ENCODE measurements at places on chromosomes 1 and 21.

DNA sequence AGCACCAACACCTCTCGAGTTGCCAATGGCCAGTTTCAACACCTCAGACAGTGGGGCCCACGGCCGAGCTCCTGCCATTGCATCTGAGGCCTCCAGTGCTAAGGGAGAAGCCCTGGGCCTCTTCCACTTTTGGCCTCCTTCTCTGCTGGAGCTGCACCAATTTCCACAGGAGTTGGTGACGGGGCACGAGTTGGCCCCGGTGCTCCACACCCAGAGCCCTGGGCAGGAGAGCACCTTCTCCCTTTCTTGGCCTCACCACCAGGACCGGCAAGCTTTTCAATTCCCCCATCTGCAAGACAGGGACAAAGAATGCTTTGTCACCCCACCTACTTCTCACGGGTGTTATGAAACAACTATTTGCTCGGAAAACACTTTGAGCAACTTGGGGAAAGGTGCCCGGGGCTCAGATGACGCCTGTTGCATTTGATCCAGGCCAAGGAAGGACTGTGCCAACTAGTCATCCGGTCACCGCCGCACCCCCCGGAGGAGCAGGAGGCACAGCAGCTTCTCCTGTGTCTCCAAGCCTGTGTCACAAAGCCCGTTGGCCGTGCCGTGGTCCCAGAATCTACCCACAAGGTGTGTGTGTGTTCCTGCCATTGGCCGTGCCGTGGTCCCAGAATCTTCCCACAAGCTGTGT is 55.2 kb downstream of the TOMM20 start:
- H3K4me1 ChIP-seq: peaks cover 17% of the 10 kb centered on the region
- no peaks in the 10 kb centered on the region for H3K27me3 ChIP-seq
- no peaks in the 10 kb centered on the region for H3K36me3 ChIP-seq
- DNase-seq: no peak

DNA sequence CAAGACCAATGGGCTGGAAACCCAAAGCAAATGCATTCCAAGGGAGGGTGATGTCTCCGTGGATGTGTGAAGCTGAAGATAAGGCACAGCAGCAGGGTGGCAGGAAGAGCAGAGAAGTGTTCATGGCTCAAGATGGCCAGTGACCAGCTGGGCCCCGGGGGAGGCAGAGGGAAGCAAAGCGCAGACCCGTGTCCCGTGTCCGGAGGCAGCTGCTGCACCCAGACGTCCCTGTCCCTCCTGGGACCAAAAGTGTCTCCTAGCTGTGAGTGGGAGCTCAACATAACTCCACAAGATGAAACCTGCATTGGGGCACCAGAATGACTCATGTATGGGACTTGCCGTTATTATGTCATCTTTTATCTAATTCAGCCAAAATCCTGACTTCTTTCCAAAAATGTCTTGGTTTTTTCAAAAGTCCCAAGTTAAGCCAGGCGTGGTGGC is 118.2 kb downstream of the RIPK4 start:
- H3K27me3 ChIP-seq: no peaks in the 10 kb centered on the region
- H3K36me3 ChIP-seq: no peaks in the 10 kb centered on the region
- H3K27ac ChIP-seq: no peak overlapping the region
- no peak overlapping the region for H3K4me3 ChIP-seq
- no peaks in the 10 kb centered on the region for H3K4me1 ChIP-seq

DNA sequence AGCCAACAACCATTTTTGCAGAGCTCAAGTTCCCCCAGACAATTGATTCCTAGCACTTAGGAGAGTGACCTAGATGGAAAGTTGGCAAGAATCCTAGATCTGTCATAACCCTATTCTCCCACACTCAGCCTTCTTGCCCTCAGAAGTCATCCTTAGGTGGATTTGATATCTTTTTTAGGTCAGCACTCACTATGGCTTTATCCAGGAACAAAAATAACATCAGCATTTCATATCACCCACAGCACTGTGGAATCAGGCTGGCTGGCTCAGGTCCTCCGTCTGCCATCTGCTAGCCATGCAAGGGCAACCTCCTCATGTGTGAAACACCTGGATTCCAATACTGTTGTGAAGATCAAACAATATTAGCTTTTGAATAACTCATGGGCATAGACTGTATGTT is 6.0 kb downstream of the DPT start:
- H3K27ac ChIP-seq: no peak overlapping the region
- no peaks in the 10 kb centered on the region for H3K27me3 ChIP-seq
- H3K4me3 ChIP-seq: no peak overlapping the region
- H3K36me3 ChIP-seq: no peaks in the 10 kb centered on the region
- no peak for DNase-seq
- H3K4me1 ChIP-seq: no peaks in the 10 kb centered on the region

GRCh38 chr1:218344814-218345672 is at the start of gene TGFB2:
TGFB2 (plus strand) TSS chr1:218345336; CDS start chr1:218346702, 1,366 bp downstream.
- H3K27ac ChIP-seq: no peak within 1 kb of the TSS
- no peaks in the 10 kb centered on the region for H3K27me3 ChIP-seq
- no peaks in the 10 kb centered on the region for H3K36me3 ChIP-seq
- no peak for DNase-seq
- peak within 1 kb of the TSS; percentile 73 for H3K4me3 ChIP-seq
- H3K4me1 ChIP-seq: peaks cover 13% of the 10 kb centered on the region

DNA sequence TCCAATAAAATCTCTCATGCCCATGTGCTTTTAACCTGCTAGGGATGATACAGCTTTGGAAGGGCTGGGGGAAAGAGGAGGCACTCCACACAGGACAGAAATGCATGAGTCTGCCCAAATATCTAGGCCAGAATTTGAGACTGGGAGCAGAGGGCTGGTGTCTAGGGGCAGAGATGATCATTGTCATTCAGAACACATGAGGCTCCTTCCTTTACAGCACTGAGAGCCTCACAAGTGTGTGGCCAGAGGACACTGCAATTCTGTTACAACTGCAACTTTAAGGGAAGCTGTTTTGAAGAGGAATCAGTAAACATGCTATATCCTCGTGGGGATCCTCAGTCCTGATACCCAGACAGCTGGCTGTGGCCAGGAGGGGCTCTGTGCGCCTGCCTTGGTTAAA is 541.3 kb downstream of the OMA1 start:
- H3K4me3 ChIP-seq: no peak overlapping the region
- no peaks in the 10 kb centered on the region for H3K27me3 ChIP-seq
- H3K4me1 ChIP-seq: no peaks in the 10 kb centered on the region
- H3K27ac ChIP-seq: no peak overlapping the region

GRCh38 chr1:107991371-107992066 is 26.5 kb upstream of the VAV3 start:
- no peaks in the 10 kb centered on the region for H3K36me3 ChIP-seq
- no peak for DNase-seq
- H3K27me3 ChIP-seq: no peaks in the 10 kb centered on the region
- no peaks in the 10 kb centered on the region for H3K4me1 ChIP-seq
- no peak overlapping the region for H3K4me3 ChIP-seq

DNA sequence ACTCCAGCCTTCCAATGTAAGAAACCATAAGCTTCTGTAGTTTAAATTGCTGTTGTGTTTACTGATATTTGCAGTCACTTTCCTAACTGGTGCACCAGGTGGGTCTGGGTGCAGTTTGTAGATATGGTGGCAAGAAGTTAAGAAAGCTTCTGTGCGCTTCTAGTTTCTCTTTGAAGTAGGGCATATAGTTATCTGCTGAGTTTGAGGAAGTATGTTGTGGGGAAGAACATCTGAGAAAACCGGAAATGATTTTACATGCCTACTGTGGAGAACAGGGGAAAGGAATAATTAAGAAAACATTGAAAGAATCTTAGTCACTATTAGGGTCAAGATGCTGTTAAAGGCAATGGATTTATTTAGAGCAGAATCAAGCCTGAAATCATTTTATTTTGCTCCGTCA is 14.9 kb upstream of the SLC44A5 start:
- no peak overlapping the region for H3K4me3 ChIP-seq
- H3K36me3 ChIP-seq: no peaks in the 10 kb centered on the region
- DNase-seq: no peak
- H3K27me3 ChIP-seq: no peaks in the 10 kb centered on the region

- H3K4me3 ChIP-seq: no peak overlapping the region
- H3K4me1 ChIP-seq: no peaks in the 10 kb centered on the region
- DNase-seq: no peak
- H3K27me3 ChIP-seq: no peaks in the 10 kb centered on the region
Measured at GRCh38 chr1:82423174-82423815, 622.6 kb downstream of the ADGRL2 start.

DNA sequence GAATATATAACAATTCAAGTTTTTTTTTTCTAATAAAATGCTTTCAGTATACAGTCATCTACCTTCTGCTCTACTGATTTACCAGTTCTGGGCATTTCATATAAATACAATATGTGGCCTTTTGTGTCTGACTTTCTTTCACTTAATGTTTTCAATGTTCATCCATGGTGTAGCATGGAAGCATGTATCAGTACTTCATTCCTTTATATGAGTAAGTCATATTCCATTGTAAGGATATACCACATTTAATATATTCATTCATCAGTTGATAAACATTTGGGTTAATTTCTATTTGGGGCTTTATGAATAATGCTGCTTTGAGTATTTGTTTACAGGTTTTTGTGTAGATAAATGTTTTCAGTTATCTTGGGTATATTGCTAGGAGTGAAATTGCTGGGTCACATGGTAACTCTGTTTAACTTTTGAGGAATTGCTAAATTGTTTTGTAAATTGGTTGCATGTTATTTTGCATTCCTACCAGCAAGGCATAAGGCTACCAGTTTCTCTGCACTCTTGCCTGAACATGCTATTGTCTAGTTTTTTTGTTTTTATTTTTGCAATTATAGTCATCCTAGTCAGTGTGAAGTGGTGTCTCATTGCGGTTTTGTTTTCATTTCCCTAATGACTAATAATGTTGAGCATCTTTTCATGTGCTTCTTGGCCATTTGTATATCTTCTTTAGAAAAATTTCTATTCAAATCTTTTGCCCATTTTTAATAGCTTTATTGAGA is 206.1 kb downstream of the TM2D1 start:
- no peak for DNase-seq
- H3K27me3 ChIP-seq: no peaks in the 10 kb centered on the region

DNA sequence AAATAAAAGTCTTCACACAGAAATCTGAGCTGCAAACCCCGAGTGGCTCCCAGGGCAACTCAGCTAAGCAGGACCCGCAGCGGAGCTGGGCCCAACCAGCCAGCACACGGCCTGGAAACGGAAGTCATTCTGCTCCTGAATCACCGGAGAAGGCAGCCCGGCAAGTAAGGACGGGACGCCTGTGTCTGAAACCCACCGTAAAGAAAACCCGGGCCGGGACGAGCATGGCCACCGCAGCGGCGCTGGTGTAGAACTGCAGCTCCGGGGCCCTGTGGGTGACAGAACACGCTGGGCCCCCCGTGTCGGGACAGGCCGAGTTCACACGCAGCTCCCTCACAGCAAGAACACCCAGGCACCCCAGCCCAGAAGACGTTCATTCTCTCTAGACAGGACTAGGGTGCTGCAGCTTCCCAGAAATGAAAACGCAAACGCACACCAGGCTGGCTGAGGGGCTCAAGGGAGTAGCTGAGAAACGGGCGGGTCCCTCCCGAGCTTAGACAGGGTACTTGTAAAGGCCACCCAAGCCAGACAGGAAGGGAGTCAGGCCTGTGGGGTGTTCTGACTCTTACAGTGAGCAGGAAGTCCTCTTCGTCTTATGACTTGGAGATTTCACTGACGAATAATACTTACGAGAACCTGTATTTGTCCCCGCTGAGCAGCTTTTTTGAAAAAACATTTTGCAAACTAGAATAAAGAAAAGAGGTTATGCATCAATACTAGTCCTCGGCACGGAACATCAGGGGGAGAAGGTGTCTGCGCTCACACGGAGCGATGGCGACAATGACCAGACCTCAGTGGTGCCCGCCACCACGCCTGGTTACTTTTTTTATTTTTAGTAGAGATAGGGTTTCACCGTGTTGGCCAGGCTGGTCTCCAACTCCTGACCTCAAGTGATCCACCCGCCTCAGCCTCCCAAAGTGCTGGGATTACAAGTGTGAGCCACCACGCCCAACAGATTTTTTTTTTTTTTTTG is 10.9 kb upstream of the CDK11B start:
- no peak for DNase-seq
- peaks cover 46% of the 10 kb centered on the region for H3K36me3 ChIP-seq
- H3K4me1 ChIP-seq: no peaks in the 10 kb centered on the region
- H3K4me3 ChIP-seq: no peak overlapping the region

DNA sequence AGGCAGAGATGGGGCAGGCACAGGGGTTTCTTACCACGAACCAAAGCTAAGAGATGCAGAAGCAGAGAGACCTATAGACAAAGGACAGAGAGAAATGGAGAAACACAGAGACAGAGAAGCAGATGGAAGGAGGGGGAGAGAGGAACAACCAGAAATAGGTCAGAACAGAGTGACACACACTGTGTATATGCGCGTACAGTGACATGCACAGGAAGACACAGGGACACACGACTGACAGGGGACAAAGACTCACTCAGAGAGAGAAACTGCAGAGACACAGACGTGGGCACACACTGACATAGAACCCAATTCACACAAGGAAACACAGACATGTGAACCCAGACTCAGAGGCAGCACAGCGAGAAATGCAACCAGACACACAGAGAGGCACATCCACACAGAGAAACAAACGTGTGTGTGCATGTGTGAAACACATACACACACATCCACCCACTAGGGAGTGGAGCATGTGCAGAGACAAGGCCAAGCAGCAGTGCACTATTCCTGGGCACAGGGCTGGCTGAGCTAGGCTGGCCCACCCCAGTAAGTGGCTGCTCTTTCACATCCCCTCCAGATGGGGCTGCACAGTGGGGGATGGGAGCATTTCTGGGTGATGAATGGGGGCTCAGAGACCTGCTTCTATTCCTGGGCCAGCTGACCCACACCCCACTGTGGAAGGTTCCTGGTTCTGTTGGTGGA is 123.4 kb upstream of the CSF3R start:
- H3K4me1 ChIP-seq: no peaks in the 10 kb centered on the region
- DNase-seq: no peak
- H3K36me3 ChIP-seq: no peaks in the 10 kb centered on the region
- no peaks in the 10 kb centered on the region for H3K27me3 ChIP-seq
- no peak overlapping the region for H3K27ac ChIP-seq

GRCh38 chr1:168428063-168428731 is 115.6 kb downstream of the XCL2 start:
- no peaks in the 10 kb centered on the region for H3K36me3 ChIP-seq
- H3K4me3 ChIP-seq: no peak overlapping the region
- H3K27me3 ChIP-seq: no peaks in the 10 kb centered on the region
- H3K4me1 ChIP-seq: no peaks in the 10 kb centered on the region

DNA sequence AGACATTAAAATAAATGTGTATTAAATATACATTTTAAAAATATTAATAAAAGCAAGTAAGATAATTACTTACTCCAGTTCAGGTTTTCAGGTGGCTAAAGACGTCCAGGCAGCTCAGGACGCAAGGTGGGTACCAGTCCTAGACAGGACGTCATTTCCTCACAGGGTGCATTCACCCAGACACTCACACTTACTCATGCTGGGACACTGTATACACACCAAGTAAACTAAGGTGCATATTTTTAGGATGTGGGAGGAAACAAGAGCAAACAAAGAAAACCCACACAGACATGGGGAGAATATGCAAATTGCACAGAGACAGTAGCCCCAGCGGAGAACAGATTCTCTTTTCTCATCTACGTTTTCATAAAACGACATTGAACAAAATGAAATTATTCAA is 457.9 kb downstream of the BRINP3 start:
- no peak overlapping the region for H3K4me3 ChIP-seq
- H3K27ac ChIP-seq: no peak overlapping the region
- no peaks in the 10 kb centered on the region for H3K4me1 ChIP-seq
- no peaks in the 10 kb centered on the region for H3K36me3 ChIP-seq
- DNase-seq: no peak

All from effector memory CD4-positive, alpha-beta T cell (primary cell).